ENCODE measurements at places on chromosomes 16 and 17. TPM values are rescaled to one million over a fixed set of nuclear protein-coding genes. Genes with fewer than 3 reads are reported as not detected.

DNA sequence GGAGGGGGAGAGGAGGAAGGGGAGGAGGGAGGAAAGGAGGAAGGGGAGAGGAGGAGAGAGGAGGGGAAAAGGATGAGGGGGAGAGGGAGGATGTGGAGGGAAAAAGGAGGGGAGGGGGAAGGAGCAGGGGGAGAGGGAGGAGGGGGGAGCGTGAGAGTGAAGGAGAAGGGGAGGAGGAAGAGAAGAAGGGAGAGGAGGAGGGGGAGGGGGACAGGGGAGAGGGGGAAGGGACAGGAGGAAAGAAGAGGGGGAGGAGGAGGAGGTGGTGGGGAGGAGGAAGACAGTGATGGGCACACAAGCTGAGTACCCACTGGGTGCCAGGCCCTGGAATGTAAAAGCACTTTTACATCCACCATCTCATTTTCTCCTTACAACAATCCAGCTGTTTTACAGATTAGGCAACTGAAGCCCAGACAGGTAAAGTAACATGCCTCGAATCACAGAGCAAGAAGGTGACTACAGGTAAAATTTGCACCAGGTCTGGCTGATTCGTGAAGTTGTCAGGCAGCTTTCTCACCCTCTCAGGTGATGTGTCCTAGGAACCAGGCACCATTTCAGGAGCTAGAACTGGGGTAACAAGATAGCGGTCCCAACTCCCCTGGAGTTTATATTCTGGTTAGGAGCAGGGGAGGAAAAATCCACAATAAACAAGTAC is 10.0 kb upstream of the LITAF start:
- no peak for DNase-seq

- no peak for DNase-seq
These were observed 20.0 kb upstream of the TBX2 start for GRCh38 chr17:61379457-61380216.

- no peak for DNase-seq
These were observed 40.3 kb downstream of the HOXB1 start for GRCh38 chr17:48490451-48490892.

DNA sequence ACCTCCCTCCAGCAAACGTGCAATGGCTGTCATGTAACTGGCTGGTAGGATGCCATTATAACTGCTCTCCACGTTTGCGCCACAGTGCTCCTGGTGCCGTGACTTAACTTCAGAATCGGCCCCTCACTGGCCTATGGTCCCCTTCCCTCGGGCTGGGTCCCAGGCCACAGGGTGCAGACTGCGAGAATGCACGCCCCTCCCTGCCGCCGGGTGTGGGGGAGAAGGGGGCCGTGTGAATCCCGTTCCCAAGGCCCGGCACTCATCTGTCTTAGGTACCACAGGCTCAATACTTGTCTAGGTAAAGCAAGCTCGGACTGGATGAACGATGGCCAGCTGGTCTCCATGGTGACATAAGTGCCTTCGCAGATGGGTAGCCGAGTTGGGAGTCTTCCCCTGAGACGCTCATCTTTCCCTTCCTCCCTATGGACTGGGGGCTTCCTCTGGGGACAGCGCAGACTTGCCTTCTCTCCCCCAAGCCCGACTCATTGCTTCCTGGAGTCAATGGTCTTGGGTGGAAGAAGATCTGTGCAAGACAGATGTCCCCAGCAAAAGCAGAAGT is 37.8 kb downstream of the TIMM22 start:
- no peak for DNase-seq

DNA sequence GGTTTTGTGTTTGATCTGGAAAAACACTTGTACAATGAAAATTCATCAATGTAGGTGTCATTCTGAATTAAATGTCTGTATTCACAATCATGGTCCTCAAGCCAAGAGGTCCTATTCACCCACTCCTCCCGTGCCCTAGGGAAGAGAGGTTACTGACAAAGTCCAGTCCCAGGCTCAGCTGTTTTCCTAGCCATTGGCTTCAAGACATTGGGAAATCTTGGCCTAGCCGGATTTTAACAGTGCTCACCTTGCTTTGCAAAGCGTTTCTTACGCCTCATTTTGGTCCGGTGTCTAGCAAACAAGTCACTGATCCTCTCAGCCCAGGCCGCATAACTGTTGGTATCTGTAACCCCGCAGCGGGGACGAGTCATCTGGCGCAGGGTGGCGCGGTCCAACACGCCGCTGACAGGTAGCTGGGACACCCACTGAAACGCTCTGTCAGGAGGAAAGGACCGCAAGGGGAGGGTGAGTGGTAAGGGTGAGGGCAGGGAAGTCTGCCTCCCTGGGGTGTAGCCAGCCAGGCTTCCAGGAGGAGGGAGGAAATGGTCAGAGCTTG is 16.7 kb downstream of the MMP28 start:
- no peak for DNase-seq

GRCh38 chr17:31596382-31597323 is 205.2 kb downstream of the RAB11FIP4 start:
- DNase-seq, result peak; percentile 97

DNA sequence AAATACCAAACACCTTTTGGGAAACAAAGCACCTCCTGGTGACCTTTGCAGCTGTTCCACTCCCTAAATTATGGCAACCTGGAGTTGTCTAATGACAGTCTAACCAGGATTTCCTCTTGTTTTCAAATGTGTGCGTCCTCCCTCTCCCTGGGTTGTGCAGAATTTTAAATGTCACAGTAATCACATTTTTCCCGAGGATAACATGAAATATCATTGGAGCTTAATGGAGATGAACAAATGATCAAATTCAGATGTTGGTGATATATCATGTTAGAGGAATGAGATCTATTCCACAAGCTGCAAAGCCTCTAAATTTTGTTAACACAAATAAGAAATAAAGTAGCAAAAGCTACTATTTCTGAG is 86.9 kb upstream of the HLF start:
- DNase-seq, result no peak

GRCh38 chr17:75535119-75535537 is 9.6 kb downstream of the LLGL2 start:
- no peak for DNase-seq

- no peak for DNase-seq
These were observed 44.5 kb downstream of the ANKFY1 start for GRCh38 chr17:4219241-4219640.

GRCh38 chr17:33178681-33179080 is 114.4 kb downstream of the ASIC2 start:
- no peak for DNase-seq

The MT1E gene
- total RNA-seq, result 43.6 TPM

The SLC7A5 gene
- total RNA-seq, result 133 TPM

- no peak for DNase-seq
These were observed 166.2 kb downstream of the XYLT1 start for GRCh38 chr16:17304491-17305119.

DNA sequence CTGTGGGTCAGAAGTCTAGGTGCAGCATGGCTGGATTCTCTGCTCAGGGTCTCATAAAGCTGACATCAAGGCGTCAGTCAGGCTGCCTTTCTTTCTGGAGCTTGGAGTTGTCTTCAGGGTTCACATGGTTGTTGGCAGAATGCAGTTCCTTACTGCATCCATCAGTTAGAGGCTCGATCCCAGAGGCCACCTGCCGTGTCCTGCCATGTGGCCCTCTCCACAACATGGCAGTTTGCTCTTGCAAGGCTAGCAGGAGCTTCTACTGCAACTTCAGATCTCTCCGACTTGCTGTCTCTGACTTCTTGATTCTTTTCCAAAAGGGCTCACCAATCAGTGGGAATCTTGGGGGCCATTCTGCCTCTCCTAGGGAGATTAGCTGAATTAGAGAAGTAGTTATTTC is 11.9 kb downstream of the PITPNC1 start:
- DNase-seq, result no peak

The CES3 gene
- 0.24 TPM for total RNA-seq

GRCh38 chr16:14486520-14487303 is 143.3 kb downstream of the PARN start:
- no peak for DNase-seq

The KRTAP4-4 gene
- not detected for total RNA-seq

The SDK2 gene
- 16.5 TPM for total RNA-seq

DNA sequence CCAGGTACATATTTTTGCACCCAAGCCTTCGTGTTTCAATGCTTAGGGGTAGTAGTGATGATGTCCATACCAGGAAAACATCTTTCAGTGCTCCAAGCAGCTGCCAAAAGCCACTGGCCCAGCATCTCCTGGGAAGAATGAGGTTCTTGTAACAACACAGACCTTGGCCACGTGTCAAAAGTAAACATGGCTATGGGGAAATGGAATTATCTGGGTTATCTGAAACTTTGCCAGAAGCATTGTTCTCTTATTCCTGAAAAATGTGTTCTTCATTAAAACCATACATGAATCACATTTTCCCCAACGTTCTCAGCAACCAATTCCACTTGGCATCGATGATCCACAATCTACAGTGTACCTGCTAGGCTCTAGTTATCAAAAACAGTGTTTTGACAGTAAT is 524.2 kb upstream of the EEF2KMT start:
- no peak for DNase-seq

DNA sequence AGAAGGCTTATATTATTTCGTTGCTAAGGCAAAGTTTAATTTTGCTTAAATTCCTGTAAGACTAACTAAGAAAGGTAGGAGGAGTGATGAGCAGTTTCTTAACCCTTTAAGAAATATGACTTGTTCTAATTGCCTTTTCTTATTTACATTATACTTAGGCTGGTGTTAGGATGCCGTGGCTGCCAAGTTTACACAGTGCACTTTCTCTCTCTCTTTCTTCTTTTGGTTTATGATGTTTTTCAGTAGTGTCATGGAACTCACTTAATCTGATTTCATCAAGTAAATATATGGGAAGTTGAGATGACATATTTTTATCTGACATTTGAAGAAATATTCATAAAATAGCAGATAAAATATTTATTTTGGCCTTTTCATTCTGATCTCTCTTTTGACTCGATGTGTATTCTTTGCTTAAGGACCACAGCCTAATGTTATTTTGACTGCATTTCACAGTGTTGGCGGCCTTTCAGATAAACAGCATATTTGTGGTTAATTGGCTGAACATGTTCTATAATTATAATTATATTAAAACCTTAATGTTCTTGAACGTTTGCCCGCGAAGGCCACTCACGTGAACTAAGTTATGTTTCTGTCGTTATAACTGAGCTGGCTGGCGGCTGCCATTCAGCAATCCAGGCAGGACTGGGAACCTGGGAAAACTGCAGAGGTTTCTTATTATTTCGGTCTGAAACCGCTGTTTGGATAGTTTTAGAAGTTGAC is 191.6 kb downstream of the WWOX start:
- DNase-seq, result no peak

DNA sequence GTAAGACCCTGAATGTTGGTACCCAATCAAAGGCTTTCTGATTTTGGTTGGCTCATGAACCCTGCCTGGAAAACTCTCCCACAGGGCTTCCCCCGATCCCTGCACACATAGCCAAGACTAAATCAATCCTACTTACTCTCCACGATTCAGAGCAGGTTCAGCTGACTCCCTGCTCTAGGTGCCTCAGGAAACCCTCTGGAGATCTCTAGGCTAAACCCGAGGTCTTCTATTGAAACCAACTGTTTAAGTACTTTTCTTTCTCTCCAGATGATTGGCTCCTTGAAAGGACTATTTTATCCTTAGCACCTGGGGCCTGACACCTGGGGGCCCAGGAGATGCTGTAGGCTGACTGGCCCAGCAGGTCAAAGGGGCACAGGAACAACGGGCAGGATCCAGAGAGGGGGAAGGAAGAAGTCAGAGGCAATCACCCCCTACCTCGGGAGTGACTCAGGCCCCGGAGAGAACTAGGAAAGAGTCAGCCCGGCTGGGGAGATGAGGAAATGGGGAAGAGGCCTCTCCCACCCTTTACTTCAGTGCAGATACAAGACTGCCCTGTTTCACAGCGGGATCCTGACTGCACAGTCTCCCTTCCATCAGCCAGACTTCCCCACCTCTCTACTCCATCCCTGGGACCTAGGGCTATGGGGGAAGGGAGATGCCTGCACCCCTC is 2.0 kb downstream of the TBC1D10B start:
- no peak for DNase-seq

DNA sequence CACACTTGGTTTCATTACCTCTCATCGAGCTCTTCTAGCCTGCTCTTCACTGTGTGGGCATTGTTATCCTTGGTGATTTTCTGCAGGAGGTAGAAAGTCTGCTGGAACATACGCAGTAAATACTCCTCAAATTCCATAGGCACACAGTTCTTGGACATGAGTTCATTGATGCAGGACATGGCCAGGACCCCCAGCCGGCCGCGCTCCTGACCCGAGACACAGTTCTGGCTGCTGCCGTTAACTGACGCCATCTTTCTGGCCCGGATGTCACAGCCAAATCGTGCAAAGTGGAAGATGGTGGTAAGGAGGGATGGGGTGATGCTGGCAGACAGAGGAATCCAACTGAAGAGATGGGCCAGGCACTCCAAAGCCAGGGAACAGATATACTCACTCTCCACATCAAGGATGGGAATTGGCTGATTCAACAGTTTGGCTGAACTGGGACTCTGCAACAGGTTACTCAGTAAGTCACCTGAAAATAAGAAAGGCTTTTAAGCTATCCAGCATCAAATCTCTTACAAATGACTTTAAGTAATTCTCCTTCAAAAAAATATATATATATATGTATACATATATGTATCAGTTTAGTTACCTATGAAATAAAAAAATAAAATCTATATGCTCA is 55.6 kb downstream of the XPO6 start:
- DNase-seq, result no peak

DNA sequence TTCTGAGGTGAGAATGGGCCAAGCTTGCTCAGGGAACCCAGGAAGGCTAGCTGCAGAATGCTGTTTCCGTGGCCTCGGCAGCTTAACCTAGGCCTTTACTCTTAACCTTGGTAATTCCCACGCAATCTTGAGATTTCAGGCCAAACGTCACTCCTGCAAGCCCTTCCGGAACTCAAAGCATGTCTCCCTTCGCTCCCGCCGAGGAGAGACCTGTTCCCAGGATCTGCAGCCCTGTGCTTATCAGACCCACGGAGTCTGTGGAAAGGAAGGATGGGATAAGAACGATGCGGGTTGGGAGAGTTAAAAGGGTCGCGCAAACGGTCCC is 524 bp upstream of the ZFP3 start:
- DNase-seq, result no peak

The TLCD3A gene
- total RNA-seq, result 27.3 TPM

GRCh38 chr16:50522324-50522723 is 25.9 kb upstream of the NKD1 start:
- no peak for DNase-seq

All from osteocyte (in vitro differentiated cells).